ENCODE measurements at places on chromosomes 12 and 14. TPM values are rescaled to one million over a fixed set of nuclear protein-coding genes. Genes with fewer than 3 reads are reported as not detected.

Gene NFATC4
- 6.5 TPM for total RNA-seq

Gene P3H3
- total RNA-seq: 3.7 TPM

Gene DPPA3
- total RNA-seq: not detected

Gene MANSC4
- total RNA-seq: not detected

Gene STAB2
- 0.83 TPM for total RNA-seq

Gene ATP2A2
- 224 TPM for total RNA-seq

DNA sequence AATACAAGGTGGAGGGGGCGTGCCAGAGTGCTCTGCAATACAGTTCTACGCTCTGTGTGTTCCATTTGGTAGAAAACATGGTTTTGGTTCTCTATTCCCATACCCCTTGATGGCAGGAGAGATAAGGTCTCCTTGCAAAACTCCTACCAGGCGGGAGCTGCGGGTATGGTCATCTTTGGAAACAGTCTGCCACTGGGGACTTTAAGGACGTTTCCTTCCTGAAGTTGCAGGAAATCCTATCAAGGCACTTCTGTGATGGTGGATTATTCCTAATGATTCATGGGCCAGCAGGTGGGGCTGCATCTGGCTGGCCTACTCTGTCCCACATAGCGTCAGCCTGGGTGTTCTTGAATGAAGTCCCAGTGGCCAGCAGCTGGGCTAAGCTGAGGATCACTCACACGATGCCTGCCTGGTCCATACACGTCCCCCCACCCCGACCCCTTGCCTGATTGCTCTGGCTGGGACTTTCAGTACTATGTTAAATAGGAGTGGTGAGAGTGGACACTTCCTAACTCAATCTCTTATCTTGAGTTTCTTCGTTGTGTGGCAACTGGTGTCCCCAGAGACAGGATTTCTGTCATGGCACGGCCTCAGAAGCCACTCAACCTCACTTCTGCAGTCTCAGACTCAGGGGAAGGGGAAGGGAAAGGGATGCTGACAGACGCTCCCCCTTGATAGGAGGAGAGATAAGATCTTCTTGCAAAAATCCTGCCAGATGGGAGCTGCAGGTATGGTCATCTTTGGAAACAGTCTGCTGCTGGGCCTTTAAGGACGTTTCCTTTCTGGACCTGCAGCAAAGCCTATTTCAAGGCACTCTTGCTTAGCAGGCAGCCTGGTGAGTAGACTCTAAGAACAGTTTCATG lies 61.0 kb upstream of the FKBP4 start:
- H3K27me3 ChIP-seq: no peaks in the 10 kb centered on the region
- H3K27ac ChIP-seq: no peak overlapping the region
- no peak overlapping the region for H3K4me3 ChIP-seq

DNA sequence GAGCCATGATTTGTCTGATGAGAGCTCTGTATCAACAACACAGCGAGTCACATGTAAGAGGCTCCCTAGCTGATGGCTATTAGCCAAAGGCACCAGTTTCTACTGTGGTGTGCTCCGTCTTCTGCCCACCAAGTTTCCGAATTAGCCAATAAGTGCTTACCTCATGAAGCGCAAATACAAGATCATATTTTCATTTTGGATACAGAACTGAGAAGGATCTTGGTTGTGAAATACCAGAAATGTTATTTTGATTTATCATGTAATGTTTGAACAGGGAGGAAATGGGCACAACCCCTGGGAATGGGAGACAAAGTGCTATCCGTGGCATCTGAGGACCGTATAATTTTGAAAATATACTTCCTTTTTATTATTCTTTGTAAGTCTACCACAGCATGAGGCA lies 234.3 kb downstream of the DACT1 start:
- no peaks in the 10 kb centered on the region for H3K36me3 ChIP-seq
- DNase-seq: no peak
- H3K27ac ChIP-seq: no peak overlapping the region
- H3K27me3 ChIP-seq: no peaks in the 10 kb centered on the region
- no peaks in the 10 kb centered on the region for H3K4me1 ChIP-seq

DNA sequence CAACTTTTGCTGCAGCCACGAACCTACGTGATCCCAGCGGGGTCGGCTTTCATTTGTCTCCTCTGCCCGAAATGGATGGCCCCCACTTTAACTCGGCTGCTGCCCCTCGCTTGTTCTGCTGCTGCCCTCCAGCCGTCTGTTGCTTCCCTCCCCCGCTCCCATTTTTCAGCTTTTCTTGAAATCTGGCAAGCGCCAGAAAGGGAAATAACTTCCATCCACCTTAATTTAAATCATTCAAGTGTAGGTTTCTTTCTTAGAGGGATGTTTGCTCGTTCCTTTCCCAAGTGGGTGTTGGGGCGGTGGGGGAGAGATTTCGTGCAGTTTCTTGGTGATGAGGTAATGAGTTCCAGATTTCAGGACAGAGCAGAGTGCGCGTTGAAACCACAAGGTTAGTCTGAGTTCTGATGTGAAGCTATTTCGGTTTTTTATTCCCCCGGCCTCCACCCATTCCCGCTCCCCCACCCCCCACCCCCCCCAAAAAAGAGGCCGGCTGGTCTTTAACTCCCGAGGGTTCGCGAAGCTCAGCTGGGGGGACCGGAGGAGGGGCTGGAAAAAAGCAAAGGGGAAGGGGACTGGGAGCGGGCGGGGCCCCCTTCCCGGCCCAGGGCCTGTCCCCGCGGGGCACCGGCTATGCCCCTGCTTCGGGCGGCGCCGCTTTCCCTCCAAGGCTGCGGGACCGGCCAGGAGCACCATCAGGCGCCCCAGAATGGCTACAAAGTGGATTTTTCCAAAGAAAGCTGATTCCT lies 2.2 kb upstream of the ZFP36L1 start:
- no peaks in the 10 kb centered on the region for H3K27me3 ChIP-seq
- peaks cover 5% of the 10 kb centered on the region for H3K36me3 ChIP-seq
- H3K27ac ChIP-seq: peak overlapping the region; percentile 100
- DNase-seq: peak; percentile 64
- peaks cover 5% of the 10 kb centered on the region for H3K4me1 ChIP-seq

GRCh38 chr14:101222362-101223070 lies 319.0 kb upstream of the RTL1 start:
- DNase-seq: no peak
- H3K4me1 ChIP-seq: no peaks in the 10 kb centered on the region
- H3K27ac ChIP-seq: no peak overlapping the region
- H3K36me3 ChIP-seq: no peaks in the 10 kb centered on the region
- no peaks in the 10 kb centered on the region for H3K27me3 ChIP-seq

DNA sequence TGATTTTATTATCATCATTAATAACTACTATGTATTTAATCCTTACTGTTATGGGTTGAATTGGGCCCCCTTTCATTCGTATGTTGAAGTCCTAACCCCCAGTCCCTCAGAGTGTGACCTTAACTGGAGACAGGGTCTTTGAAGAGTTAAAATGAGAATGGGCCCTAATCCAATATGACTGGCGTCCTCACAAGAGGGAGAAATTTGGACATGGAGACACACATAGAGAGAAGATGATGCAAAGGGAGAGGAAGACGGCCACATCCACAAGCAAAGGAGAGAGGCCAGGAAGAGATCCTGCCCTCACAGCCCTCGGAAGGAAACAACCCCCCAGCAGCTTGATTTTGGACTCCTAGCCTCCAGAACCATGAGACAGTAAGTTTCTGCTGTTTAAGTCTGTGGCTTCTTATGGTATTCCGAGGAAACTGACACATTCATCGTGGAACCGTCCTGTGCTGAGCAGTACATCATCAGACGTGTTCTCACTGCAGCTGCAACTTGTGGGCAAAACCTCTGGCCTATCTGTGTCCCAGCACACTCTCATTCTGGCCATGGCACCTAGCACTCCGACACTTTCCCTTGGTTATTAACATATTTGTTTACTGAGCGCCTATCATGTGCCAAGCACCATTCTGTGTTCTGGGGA lies 127.6 kb downstream of the SLC38A6 start:
- H3K27ac ChIP-seq: no peak overlapping the region
- no peaks in the 10 kb centered on the region for H3K27me3 ChIP-seq
- no peak for DNase-seq
- no peak overlapping the region for H3K4me3 ChIP-seq
- no peaks in the 10 kb centered on the region for H3K36me3 ChIP-seq
- no peaks in the 10 kb centered on the region for H3K4me1 ChIP-seq

DNA sequence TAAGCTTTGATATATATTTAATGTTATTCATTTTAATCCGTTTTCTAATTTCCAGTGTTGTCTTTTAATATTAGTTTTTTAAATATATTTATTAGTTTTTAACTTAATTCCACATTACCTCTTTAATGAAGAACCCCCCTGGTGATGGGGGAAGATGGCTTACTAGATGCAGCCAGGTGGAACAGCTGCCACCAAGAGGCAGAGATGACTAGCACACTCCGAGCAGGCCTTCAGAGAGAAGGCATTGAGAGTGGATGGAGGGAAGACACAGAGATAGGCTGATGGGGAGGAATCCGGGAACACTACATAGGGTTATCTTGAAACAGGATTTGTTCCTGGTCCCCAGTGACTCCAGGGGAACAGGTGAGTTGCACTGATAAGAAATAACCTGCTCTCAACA lies 771.6 kb downstream of the LRFN5 start:
- no peaks in the 10 kb centered on the region for H3K27me3 ChIP-seq
- H3K27ac ChIP-seq: no peak overlapping the region
- no peaks in the 10 kb centered on the region for H3K36me3 ChIP-seq
- H3K4me3 ChIP-seq: no peak overlapping the region

GRCh38 chr14:57846596-57846995 lies 19.3 kb downstream of the SLC35F4 start:
- no peak for DNase-seq
- no peaks in the 10 kb centered on the region for H3K4me1 ChIP-seq
- no peak overlapping the region for H3K4me3 ChIP-seq
- H3K36me3 ChIP-seq: no peaks in the 10 kb centered on the region

- H3K36me3 ChIP-seq: no peaks in the 10 kb centered on the region
- H3K4me1 ChIP-seq: no peaks in the 10 kb centered on the region
- H3K4me3 ChIP-seq: no peak overlapping the region
- H3K27ac ChIP-seq: no peak overlapping the region
- H3K27me3 ChIP-seq: no peaks in the 10 kb centered on the region
- no peak for DNase-seq
These were observed 874.9 kb downstream of the NRXN3 start for GRCh38 chr14:79044894-79045624.

DNA sequence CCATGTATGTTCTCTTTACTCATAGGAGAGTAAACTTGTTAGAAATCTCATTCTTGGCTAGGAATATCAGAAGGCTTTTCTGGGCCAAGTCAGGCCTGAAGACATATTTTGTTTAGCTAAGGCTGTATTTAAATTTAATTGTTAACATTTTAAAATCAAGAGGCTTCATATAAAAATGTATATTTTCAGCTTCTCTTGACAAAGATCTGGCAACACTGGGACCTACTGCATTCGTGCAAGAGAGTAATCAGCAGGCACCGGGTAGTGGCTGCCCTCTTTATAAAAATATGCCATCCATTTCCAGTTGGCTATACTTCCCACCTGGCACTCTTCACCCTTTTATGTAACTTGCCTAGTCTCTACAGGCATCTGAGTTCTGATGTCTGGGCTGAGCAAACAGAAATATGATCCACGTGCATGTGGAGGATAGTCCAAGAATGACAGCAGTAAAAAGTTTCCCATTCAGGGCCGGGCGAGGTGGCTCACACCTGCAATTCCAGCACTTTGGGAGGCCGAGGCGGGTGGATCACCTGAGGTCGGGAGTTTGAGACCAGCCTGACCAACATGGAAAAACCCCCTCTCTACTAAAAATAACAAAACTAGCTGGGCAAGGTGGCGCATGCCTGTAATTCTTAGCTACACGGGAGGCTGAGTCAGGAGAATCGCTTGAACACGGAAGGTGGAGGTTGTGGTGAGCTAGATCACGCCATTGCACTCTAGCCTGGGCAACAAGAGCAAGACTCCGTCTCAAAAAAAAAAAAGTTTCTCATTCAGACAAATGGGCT lies 2.0 kb upstream of the SOS2 start:
- H3K4me1 ChIP-seq: peaks cover 14% of the 10 kb centered on the region
- no peak for DNase-seq
- no peaks in the 10 kb centered on the region for H3K36me3 ChIP-seq
- H3K4me3 ChIP-seq: no peak overlapping the region

All from Peyer's patch (tissue), 4 donors.